ENCODE measurements at places on chromosomes 3 and 15.
A peak's percentile ranks its signal among the peaks of the same experiment; 100 is the strongest.

- no peak for DNase-seq
- no peaks in the 10 kb centered on the region for H3K36me3 ChIP-seq
- peaks cover 7% of the 10 kb centered on the region for H3K4me1 ChIP-seq
- H3K27me3 ChIP-seq = no peaks in the 10 kb centered on the region
- H3K4me3 ChIP-seq = no peak overlapping the region
Measured at GRCh38 chr3:150844484-150844883, 60.8 kb downstream of the MINDY4B start.

- H3K4me3 ChIP-seq = no peak overlapping the region
- DNase-seq = no peak
- H3K36me3 ChIP-seq = no peaks in the 10 kb centered on the region
- H3K27me3 ChIP-seq = no peaks in the 10 kb centered on the region
- no peaks in the 10 kb centered on the region for H3K4me1 ChIP-seq
- H3K27ac ChIP-seq = no peak overlapping the region
Measured at GRCh38 chr15:71548401-71548807, 261.9 kb upstream of the NR2E3 start.

GRCh38 chr15:62771234-62771633, 271.3 kb upstream of the TPM1 start:
- peaks cover 28% of the 10 kb centered on the region for H3K4me1 ChIP-seq
- H3K4me3 ChIP-seq = no peak overlapping the region
- no peaks in the 10 kb centered on the region for H3K36me3 ChIP-seq
- no peak for DNase-seq
- H3K27ac ChIP-seq = no peak overlapping the region
- no peaks in the 10 kb centered on the region for H3K27me3 ChIP-seq

GRCh38 chr3:72255791-72256559, 471.0 kb upstream of the PROK2 start:
- H3K27ac ChIP-seq = no peak overlapping the region
- 0 out of 2 replicates have a peak, but pooled peaks cover 4% of the 10 kb centered on the region for H3K4me1 ChIP-seq
- peaks cover 40% of the 10 kb centered on the region for H3K27me3 ChIP-seq
- no peaks in the 10 kb centered on the region for H3K36me3 ChIP-seq
- no peak for DNase-seq

GRCh38 chr3:48129921-48130320, 58.3 kb downstream of the CDC25A start:
- no peaks in the 10 kb centered on the region for H3K36me3 ChIP-seq
- DNase-seq = no peak
- no peaks in the 10 kb centered on the region for H3K27me3 ChIP-seq
- no peak overlapping the region for H3K4me3 ChIP-seq
- no peaks in the 10 kb centered on the region for H3K4me1 ChIP-seq

- H3K4me1 ChIP-seq = no peaks in the 10 kb centered on the region
- no peak overlapping the region for H3K4me3 ChIP-seq
- H3K27me3 ChIP-seq = no peaks in the 10 kb centered on the region
Measured at GRCh38 chr15:67799801-67800205, 25.5 kb upstream of the SKOR1 start.

DNA sequence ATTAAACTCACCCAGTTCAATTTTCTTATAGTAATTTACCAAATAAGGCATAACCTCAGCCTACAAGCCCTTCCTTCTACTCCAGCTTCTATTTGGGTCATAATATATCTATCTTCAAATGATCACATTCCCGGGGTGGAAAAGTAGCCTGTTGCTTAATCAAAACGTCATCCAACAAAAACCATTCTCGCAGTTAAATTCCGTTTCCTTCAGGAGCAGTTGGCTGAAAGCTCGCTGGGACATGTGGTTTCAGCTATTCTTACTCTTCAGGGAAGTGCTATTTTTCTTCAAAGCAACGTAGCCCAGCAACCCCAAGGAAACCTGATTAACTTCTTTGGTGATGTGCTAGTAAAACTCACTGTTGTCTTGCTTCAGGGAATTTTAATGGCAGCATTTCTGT, 59.6 kb downstream of the MAGI1 start:
- H3K36me3 ChIP-seq = no peaks in the 10 kb centered on the region
- no peak for DNase-seq
- H3K4me3 ChIP-seq = no peak overlapping the region
- H3K27ac ChIP-seq = no peak overlapping the region
- H3K27me3 ChIP-seq = no peaks in the 10 kb centered on the region

DNA sequence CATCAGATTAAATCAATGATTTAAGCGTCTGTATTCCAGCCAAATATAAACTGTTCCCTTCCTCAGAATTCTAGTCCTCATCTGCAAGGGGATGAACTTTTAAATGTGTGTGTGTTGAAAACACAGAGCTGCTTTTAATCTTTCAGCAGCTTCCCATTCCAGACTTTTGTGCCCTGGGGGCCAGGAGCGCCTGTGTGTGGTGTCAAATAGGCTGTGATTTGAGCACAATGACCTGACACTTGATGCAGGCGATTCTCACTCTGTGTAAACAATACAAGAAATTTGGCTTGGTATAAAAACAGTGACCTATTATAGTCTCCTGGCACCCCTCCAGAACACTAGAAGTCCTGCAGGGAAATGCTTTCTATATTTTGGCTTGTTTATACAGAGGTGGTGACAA, 274.6 kb upstream of the ROPN1 start:
- H3K4me1 ChIP-seq = peaks cover 24% of the 10 kb centered on the region
- H3K36me3 ChIP-seq = no peaks in the 10 kb centered on the region
- H3K27ac ChIP-seq = no peak overlapping the region
- no peak overlapping the region for H3K4me3 ChIP-seq
- H3K27me3 ChIP-seq = no peaks in the 10 kb centered on the region

DNA sequence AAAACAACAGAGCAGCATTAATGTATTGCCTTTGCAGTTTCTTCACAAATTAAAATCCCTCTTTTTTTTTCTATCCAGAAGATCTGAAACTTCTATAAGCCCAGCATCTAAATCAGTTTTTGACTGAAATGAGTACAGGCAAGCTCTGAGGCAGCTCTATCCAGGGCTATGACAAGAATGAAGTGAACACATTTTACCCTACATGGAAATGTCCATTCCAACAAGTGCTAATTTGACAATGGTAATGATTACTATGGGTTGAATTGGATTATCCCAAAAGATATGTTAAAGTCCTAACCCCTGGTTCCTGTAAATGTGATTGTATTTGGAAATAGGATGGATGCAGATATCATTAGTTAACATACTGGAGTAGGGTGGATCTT, 115.7 kb downstream of the RPL22L1 start:
- no peak for DNase-seq
- no peak overlapping the region for H3K4me3 ChIP-seq
- peak overlapping the region; percentile 39 for H3K27ac ChIP-seq
- peaks cover 46% of the 10 kb centered on the region for H3K4me1 ChIP-seq
- H3K27me3 ChIP-seq = no peaks in the 10 kb centered on the region
- H3K36me3 ChIP-seq = no peaks in the 10 kb centered on the region

- H3K36me3 ChIP-seq = no peaks in the 10 kb centered on the region
- DNase-seq = no peak
- no peaks in the 10 kb centered on the region for H3K27me3 ChIP-seq
- H3K4me1 ChIP-seq = 0 out of 2 replicates have a peak, but pooled peaks cover 5% of the 10 kb centered on the region
- H3K4me3 ChIP-seq = no peak overlapping the region
- H3K27ac ChIP-seq = no peak overlapping the region
Measured at GRCh38 chr15:51756482-51756881, 5.1 kb downstream of the TMOD2 start.
